Mesendoderm (in vitro differentiated cells): ENCODE measurements at places on chromosomes 1 and 21.

GRCh38 chr1:55255901-55256300, 40.7 kb upstream of the USP24 start:
- no peak for DNase-seq

- no peak for DNase-seq
Observed at GRCh38 chr1:29502911-29503840, 266.9 kb downstream of the PTPRU start.

DNA sequence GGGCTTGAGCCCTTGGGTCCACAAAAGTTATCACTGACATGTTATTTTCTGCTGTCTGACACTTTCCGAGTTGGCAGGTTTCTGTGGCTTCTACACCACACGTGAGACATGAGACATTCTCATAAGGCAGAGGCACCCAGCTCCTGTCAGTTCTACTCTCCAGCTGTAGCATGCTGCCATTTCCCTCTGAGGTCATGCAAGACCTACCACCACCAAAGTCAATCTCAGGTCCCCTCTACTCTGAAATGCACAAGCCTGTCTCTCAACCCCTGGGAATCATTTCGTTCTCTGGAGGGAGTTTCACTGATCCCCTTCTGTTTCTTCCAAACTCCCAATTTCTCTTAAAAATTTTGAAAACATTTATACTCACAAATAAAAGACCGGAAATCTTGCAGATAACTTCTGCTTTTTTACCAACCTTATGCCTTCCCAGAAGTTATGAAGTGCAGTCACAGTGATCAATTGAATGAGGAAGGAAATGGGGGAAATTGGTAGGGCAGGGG, 39.5 kb upstream of the CR2 start:
- no peak for DNase-seq

DNA sequence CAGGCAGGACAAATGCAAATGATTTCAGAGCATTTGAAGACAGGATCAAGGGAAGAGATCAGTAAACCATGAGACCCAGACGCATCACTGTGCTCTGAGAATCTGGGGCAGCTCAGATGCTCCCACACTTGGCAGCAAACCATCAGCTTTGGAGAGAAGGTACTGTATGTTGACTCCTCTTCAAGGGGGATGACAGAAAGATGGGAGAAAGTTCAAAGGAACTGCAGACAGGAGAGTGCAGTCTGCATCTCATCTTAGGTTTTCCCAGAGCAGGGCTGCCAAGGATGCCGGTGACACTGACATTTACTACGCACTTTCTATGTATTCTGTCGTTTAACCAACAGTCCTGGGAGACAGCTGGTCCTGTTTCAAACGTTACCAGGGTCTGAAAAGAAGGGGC, 35.8 kb downstream of the OLFML2B start:
- DNase-seq, result no peak

DNA sequence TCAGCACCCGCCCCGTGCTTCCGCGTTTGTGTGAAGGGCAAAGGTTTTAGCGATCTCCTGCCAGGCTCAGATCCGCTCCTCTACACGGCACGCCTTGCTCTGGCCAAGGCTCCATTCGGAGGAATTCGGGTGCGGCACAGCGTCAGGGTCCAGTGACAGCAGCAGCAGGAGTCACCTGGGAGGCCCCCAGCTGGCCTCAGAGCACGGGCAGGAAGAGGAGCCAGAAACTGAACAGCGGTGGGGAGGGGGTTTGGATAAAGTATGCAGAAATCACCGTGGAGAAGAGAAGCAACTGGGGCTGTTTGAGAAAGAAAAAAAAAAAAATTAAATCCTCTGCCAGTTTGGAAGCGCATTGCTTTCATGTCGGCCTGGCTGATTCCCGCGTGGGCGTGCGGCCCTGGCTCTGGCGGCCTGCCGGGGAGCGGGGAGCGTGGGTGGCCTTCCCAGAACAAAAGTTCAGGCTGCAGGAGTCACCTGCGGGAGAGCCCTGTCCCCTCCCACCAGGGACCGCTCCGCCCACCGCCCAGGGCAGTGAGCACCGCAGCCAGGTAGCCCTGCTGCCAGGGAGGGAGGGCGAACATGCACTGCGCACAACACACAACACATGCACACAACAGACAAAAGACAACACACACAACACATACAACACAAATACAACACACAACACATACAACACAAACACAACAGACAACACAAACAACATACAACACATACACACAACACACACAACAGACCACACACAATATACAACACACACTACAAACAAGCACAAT, 107.6 kb downstream of the ETS2 start:
- peak; percentile 78 for DNase-seq
